ENCODE measurements at places on chromosomes 7 and 10.

DNA sequence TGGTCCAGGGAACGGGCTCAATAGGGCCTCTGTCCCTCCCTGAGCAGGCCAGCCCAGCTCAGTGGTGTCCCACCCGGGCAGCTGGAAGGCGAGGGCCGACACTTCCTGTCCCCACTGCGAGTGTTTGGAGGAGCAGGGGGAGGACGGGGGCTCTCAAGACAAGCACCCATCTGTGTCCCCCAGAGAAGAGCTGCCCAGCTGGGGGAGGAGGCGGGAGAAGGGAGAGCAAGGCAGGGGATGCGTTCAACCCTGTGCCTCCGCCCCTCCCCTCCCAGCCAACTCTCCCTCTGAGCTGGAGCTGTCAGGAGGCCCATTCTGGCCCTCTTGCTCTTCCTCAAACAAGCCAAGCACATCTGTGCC is 35.7 kb downstream of the ZCCHC24 start:
- no peak for DNase-seq

GRCh38 chr7:155484483-155485399 is 26.8 kb downstream of the EN2 start:
- no peak for DNase-seq

- no peak for DNase-seq
Measured at GRCh38 chr10:102065561-102066398, 631 bp downstream of the HPS6 start.

DNA sequence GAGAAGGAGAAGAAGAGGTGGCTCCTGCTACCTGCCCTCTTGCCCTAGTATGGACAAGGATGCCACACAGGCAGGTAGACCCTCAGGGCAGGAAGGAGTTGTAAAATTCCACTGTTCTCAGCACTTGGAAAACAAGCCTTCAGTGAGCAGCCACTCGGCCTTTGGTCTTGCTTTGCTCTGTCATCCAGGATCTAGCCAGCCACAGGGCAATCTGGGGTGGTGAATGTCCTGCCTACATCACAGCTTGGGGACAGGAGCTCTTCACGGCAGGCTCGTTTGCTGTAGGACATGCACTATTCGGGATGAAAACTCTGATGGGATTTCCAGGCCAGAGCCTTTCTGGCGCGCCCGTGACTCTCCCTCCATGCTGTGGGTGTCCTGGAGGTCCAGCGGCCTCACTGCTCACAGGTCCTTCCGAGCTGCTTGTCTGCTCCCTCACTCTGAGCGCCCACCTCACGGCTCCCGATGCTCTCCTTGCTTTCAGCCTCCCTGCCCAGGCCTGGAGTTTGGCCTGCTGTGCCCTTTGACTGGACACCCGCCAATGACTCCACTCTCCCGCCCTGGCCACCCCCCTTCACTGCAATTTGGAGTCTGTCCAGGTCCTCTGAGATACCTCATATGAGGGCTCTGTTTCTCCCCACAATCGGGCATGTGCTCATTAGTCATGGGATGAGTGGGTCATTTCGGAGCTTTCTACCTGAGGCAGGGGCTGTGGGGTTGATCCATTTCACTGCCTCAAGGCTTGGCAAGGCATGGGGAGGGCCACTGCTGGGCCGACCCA is 227.2 kb upstream of the GRB10 start:
- no peak for DNase-seq

DNA sequence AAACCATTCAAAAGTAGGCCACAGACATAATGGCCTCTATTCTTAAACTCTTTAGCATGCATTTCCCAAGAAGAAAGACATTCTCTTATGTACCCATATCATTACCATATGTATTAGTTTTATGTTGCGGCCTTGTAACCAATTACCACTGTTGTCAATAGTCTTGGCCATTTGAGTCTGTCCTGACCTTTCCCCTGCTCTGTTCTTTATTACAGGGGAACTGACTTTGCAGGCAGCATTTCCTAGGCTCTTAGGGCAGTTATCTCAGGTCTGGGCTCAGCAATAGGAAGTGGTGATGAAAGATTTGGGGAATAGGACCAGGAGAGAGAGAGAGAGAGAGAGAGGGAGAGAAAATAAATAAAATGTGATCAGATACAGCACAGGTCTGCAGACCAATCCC is 194.5 kb upstream of the LRGUK start:
- no peak for DNase-seq

DNA sequence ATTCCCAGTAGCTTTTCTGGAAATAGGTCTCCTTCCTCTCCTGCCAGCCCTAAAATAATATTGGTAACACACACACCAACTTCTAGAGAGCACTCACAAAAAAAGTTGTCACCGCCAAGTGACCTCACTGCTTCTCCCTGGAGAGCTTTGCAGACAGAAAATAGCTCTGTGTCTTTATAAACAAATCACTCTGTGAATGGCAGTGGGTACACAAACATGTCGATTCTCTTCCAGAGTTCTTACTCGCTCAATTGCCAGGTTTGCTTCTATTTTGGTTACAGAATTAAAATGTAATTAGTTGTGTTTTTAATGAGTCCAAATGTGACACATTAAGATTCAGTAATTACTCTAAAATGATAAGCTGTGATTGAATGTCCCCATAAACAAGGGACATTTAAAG is 649.2 kb upstream of the C7orf33 start:
- DNase-seq: no peak

GRCh38 chr7:150742286-150742968 is 5.2 kb downstream of the GIMAP5 start:
- DNase-seq: no peak

DNA sequence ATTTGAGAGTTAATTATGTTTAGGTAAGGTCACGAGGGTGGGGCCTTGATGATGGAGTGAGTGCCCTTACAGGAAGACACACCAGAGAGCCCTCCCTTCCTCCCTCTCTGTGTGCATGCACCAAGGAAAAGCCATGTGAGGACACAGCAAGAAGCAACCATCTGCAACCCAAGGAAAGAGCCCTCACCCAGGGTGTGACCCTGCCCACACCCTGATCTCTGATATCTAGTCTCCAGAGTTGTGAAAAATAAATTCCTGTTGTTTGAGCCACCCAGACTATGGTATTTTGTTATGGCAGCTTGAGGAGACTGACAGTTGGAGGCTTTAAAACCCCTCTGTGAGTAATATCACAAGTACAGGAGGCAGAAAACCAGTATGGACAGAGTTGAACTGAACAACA is 15.0 kb upstream of the MCM10 start:
- DNase-seq: no peak

- no peak for DNase-seq
Measured at GRCh38 chr7:47379629-47380324, 202.1 kb downstream of the TNS3 start.

DNA sequence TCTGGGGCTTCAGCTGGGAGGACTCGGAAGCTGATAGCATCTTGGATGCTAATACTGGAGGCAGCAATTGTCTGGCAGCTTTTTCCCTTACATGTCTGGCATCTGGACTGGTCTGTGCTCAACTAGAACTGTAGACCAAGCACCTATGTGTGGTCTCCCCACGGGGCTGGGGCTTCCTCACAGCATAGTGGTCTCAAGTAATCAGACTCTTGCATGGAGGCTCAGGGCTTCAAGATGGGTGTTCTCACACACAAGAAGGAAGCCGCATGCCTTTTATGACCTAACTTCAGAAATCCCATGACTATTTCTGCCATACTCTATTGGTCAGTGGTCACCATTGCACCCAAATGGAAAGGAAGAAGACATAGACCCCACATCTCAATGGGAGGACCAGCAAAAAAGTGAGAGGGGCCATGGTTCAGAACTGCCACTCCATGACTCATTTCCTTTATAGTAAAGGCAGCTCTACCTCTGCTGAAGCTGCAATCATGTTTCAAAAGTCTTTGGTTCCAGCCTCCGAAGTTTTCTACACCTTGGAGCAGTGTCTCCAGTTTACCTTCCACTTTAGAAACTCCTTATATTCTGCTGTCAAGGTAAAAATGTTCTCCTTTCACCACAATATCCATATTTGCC is 14.7 kb downstream of the AOC1 start:
- DNase-seq: no peak

DNA sequence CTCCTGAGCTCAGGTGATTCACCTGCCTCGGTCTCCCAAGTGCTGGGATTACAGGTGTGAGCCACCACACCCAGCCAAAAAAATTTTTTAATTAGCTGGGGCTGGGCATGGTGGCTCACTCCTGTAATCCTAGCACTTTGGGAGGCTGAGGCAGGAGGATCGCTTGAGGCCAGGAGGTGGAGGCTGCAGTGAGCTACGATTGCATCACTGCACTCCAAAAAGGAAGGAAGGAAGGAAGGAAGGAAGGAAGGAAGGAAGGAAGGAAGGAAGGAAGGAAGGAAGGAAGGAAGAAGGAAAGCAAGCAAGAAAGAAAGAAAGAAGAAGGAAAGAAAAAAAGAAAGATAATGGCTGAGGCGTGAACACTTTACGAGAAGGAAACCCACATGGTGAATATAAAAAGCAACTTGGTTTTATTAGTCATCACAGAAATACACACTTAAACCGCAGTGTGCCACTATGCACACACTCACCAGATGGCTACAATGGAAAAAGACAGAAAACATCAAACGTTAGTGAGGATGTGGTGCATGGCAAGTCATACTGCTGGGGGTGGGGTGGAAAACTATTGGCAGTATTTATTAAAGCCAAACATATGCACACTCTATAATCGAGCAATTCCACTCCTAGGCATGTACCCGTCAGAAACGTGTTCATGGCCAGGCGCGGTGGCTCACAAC is 4.4 kb upstream of the CCL26 start:
- DNase-seq: no peak

- DNase-seq: no peak
Measured at GRCh38 chr10:80579181-80579763, 41.6 kb downstream of the SH2D4B start.

DNA sequence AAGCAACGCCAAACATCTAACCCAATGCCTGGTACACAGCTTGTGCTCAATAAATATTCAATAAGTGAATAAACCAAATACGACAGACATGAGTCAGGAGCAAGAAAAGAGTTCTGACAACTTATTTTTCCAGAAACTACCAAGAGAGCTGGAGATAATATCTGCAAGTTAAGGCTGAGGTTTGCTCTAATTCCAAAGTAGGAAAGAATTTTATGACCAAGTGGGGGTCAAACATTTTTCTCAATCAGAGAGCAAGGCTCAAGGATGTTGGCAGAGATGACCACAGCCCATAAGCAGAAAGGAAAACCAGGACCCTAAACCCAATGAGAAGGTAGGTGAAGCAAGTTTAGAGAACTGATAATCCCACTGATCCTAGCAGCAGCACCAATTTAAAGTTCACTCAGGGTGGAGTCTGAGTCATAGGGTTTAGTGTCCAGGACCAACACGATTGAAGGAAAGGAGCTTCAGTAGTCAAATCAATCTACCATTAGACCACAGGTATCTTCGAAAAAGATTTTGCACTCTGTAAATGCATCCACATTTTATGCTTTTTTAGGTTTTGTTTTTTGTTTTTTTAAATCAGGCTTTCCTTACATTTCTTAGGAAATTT is 49.3 kb upstream of the KCNIP2 start:
- no peak for DNase-seq

DNA sequence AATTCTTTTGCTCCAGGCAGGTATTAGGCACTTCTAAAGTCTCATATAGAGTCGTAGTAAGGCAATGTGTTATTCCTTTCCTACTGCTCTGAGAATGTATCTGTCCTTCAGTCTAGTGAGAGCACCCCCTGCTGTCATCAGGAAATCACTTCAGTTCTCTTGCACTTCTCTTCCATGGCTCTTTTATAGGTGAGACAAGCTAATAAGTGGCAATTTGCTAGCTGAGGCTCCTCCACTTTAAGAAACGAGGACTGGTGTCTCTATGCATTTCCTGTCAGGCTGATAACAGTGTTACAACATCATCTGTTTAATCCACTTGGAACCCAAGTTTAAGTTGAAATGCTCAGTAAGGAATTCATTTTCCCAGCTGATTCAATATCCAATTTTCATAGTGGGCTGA is 350.6 kb downstream of the TFEC start:
- no peak for DNase-seq

DNA sequence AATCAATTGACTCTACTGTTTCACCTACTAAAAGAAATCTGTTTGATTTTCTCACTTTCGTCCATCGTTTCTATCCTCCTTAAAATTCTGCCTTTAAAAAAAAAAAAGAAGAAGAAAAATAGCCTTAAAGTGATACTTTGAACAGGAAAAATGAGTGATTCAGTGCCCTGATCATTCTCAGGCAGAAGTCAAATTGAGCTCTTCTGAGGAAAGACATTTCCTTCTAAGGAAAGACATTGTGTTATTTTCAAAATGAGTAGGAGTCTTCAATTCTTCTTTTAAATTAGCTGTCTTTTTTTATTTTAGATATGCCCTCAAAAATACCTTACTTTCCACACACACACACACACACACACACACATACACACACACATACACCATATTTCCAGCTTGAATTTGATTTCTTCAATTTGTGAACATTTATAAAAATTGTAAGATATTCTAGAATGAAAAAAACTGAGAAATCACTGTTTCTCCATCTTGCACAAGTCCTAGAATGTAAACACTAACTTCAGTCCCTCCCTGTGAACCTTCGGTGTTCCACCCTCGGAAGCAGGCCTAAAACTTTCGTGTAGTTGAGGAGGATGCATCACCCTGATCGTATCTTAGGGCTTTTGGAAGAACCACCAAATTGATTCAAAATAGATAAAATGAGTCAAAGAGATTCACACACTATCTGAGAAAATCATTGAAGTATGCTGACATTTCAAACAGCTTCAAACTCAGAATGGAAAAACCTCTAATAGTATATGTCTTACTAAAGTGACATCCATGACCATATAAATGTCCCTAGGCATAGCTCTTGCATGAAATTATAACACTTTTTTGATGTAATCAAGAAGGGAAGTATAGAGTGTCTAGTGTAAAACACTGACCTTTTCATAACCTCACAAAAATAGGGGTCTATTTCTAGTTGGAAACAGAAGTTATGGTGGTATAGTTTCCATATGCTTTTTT is 270.8 kb downstream of the GATA3 start:
- DNase-seq: no peak

GRCh38 chr10:111565542-111565941 is 488.7 kb downstream of the ADRA2A start:
- no peak for DNase-seq

- no peak for DNase-seq
Measured at GRCh38 chr10:128066870-128067382, 59.3 kb downstream of the MKI67 start.

- peak; percentile 45 for DNase-seq
Measured at GRCh38 chr7:151382079-151382885, 27.6 kb downstream of the WDR86 start.

DNA sequence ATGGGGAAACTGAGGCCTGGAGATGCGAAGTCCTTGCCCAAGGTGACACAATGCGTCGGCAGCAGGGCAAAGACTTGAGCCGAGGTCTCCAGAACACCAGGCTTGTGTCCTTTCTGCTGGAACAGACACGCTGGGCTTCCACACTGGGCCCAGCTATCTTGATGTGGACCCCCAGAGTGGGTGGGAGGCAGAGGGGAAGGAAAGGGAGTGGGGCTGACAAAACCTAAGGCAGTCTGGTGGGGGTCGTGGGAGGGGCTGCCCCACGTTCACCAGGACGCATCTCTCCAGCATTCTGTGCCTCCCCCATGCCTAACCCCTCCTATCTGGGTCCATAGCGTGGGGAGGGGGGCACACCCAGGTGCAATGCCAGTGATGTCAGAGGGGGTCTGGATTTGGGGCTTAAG is 38.1 kb downstream of the PPIF start:
- DNase-seq: no peak
